ENCODE measurements at places on chromosomes 7 and 10.

GRCh38 chr7:141342621-141343408 lies 208.4 kb upstream of the AGK start:
- no peak for DNase-seq

DNA sequence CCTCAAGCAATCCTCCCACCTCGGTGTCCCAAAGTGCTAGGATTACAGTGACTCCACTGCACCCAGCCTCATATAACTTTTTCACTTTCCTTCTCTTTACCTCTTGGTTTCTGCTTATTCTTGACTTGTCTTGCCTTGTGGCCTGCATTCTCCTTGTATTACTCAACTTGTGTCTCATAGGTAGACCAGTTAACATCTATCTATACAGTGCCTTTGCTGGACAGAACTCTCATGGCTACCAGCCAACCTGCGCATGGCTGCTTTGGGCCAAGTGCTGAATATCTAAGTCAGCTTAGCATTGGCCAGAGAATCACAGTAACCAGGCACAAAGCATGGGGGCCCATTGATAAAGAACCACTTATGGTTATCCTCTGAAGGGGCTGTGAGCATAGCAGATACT lies 42.6 kb upstream of the ZNRF2 start:
- DNase-seq = no peak

DNA sequence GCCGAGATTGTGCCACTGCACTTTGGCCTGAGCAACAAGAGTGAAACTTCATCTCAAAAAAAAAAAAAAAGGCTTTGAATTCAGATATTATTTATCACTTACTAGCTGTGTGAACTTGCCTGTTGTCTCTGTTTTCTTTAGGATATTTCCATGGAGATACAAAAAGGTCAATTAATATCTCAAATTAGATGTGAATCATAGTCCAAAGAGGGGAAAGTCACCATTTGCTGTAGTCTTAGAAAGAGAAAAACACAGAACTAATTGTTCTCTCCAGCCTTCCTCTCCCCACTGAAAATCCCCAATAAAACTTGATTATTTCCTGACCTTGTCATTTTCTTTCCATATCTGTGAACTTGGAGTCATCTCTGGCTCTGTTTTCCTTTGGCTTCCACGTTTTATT lies 21.2 kb downstream of the HEPACAM2 start:
- no peak for DNase-seq

DNA sequence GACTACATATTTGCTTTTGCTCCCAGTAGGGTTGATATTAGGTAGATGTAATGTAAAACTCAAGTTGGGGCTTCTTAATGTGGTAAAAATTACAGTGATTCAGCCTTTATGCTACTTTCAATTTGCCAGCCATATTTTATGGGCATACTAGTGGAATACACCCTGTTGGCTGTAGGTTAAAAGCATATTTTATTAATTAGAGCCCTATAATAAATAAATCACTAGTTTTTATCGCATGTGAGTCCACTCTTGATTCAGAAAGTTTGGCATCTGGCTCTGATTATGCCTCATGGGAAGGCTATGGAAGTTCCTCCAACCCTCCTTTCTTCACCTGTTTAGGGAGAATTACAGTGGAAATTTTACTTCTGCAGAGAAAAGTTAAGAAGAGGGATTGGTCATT lies 390.9 kb downstream of the GATA3 start:
- peak; percentile 52 for DNase-seq

- no peak for DNase-seq
These were observed 323.8 kb upstream of the C7orf33 start for GRCh38 chr7:148266795-148267194.

DNA sequence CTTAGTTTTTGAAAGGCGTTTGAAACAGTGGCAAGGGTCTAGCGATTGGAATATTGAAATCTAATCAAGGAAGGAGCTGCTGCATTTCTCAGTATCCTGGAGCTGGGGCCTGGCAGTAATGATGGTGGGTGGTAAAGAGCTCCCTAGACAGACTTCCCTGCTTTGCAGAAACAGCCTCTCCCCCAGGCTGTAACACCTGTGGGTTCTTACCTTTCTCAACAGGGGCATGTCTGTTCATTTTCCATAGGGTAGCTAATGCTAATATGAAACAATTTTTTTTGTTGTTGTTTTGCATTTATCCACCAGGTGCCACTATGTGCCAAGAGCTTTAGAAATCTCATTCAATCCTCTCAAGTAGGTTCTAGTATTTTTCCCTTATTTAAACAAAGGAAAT lies 345.5 kb downstream of the REEP3 start:
- DNase-seq = peak; percentile 37

DNA sequence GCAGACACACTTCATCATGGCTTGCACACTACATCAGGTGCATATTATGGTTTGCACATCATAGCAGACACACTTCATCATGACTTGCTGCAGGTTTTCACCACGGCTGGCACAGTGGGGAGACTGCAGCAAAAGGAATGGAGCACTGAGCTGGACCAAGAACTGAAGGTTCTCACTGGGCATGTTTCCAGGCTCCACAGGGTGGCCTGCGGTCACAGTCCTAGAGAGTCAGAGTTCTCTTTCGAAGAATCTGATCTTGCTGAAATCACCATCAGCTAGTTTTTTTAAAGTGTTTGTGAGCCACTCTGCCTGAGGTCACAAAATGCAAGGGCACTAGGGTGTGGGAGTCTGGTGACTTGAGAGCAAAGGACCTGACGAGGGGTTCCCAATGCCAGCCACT lies 140.4 kb upstream of the NPY start:
- no peak for DNase-seq

GRCh38 chr10:49616421-49617101 lies 2.7 kb downstream of the CHAT start:
- DNase-seq = no peak

All from SK-N-SH (cell line).